Cortex of kidney (tissue), 1 donor: ENCODE measurements at places on chromosomes 4 and X.

- DNase-seq, result no peak
Observed at GRCh38 chrX:13936521-13937225, 93.0 kb downstream of the GEMIN8 start.

DNA sequence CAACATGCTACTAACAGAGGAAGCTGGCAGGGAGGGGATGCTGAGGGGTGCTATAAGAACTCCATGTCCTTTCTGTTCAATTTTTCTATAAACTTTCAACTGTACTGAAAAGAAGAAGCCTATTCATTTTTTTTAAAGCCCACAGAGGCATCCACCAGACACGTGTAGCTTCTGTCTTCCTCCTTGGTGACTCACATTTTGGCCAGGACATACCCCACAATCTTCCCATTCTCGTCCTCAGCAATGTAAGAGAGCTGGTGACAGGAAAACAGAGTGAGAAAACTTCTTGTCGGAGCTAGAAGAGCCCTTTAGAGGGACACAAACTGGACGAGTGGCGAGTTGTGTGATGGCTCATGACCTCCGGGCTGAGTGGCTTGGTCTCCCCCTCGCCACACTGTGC, 1.1 kb downstream of the NAA10 start:
- DNase-seq, result no peak

DNA sequence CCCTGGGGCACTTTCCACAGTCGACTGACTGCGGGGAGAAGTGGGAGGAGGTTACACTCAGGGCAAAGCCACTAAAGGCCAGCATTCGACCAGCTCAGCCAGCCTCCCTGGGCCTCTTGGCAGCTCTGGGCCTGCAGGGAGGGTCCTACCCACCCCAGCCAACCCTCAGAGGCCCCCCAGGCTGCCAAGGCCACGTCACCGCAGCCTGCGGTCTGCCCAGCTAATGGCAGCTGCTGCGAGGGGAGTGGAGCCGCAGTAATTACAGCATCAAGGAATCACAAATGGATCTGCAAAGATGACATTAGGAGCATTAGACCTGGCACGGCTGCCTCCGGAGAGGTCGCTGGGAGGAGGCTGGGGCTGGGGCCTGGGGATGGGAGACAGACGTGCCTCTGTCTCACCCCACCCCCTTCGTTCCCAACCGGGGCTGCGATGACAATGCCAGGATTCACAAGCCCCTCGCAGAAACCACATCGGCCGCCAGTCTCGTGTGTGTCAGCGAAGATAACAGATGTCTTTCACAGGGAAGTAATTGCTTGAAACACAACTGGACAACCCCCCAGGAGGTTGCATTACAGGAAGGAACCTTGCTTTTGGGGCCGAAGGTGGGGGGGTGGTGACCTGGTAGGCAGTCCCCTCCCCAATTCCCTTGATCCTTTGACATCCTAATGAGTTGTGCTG, 367.6 kb downstream of the BCOR start:
- DNase-seq, result no peak

- DNase-seq, result no peak
Observed at GRCh38 chr4:170420255-170420693, 330.5 kb upstream of the AADAT start.

DNA sequence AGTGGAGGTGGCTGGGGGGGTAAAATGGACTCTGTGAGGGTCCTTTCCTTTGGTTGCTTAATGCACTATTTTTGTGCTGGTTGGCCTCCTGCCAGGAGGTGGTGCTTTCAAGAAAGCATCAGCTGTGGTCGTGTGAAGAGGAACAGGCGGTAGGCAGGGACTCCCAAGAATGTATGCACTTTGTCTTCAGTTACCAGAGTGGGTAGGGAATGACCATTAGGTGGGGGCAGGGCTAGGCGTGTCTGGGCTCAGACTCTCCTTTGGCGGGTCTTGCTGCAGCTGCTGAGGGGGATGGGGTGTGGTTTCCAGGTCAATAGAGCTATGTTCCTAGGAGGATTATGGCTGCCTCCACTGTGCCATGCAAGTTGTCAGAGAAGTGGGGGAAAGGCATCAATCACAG, 509.0 kb downstream of the PCDH19 start:
- no peak for DNase-seq

GRCh38 chr4:122481766-122482405, 25.4 kb upstream of the IL2 start:
- no peak for DNase-seq

DNA sequence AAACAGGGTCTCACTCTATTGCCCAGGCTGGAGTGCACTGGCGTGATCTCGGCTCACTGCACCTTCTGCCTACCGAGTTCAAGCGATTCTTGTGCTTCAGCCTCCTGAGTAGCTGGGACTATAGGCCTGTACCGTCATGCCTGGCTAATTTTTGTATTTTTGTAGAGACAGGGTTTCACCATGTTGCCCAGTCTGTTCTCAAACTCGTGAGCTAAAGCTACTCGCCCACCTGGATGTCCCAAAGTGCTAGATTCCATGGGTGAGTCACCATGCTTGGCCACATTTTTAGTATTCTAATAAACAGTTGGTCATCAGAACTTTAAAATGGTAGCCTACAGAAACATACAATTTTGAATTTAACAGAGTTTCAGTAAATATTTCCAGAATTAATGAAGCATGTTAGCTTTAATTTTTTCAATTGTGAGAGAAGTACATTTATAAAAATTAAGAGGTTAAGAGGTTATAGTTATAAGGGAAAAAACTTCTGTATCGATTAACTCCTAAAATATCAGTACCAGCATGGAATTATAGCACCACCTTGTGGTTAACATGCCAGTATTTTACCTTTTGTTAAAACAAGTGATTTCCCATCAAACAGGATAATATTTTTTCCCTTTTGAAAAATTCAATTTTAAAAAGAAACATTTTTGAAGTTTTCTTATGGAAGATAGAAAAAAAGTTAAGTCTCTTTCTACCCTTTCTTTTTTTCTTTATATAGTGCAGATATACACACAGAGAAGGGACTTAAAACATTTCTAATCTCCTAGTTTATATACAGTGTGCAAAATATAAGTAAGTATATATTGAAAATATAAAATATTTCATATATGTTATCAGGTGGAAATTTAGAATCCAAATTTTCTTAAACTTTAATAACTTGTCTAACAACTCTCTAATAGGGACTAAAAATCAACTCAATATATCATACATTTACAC, 35.4 kb downstream of the CEP44 start:
- no peak for DNase-seq

- DNase-seq, result no peak
Observed at GRCh38 chr4:182901337-182901736, 15.8 kb downstream of the DCTD start.

DNA sequence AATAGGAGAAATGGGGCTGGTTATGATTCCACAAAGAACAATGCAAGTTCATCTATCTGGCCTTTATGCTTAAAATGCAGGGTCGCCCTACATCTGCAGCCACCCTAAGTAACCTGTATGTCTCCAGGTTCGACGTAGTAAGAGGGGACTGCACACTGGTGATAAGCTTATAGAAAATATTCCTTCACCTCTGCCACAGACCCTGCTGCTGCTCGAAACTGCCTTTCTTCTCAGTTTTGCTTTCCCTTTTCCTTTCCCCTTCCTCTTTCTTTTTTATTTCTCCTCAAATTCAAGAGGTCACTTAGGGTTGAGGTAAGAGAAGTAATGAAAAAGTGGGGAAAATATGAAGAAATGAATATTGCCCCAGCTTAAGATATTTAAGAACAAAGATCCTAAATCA, 123.5 kb downstream of the DCHS2 start:
- no peak for DNase-seq

DNA sequence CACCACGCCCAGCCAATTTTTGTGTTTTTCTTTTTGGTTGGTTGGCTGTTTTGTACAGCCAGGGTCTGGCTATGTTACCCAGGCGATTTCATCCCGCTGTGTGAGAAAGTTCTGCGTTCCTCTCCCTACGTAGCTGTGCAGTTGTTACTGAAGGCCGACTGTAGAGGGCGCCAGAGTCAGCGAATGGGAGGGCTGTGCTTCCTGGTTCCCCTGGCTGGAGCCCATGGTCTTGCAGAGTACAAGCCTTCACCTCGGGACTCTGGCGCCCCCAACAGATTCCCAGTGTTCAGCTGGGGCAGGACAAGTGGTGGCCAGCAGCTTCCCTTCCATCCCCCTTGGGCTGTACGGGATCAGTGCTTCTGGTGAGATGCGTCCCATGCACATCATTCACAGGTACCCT, 5.6 kb upstream of the CT45A1 start:
- no peak for DNase-seq

DNA sequence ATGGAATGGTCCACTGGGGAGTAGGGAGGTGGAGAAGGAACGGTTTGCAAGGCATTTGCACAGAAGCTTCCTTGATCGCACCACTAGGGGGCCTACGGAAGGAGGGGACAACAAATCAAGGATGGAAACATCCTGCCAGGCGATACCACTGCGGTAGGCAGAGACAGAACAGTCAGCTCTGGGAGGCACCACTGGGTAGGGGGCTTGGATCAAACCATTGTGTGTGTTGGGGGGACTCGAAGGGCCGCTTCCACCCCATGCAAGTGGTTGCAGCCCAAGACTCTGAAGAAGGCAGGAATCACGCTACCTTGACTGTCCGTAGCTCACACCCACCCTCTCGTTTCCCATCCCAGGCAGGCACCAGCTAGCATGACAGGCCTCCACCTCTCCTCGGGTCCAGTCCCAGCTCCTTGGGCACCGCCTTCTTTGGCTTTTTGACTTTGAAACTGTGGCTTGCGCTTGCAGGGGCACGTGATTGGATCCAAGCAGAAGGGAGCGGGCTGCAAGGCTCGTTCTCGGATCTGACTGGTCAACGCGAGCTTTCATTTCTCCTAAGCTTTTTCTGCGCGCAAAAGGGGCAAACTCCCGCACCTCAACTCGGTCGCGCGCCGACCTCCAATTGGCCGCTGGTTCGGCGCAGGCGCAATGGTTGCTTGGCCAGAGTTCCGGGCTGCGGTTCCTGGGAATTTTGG, 28.4 kb downstream of the GAGE1 start:
- DNase-seq, result no peak

- DNase-seq, result no peak
Observed at GRCh38 chr4:72383439-72383838, 185.6 kb downstream of the ADAMTS3 start.

DNA sequence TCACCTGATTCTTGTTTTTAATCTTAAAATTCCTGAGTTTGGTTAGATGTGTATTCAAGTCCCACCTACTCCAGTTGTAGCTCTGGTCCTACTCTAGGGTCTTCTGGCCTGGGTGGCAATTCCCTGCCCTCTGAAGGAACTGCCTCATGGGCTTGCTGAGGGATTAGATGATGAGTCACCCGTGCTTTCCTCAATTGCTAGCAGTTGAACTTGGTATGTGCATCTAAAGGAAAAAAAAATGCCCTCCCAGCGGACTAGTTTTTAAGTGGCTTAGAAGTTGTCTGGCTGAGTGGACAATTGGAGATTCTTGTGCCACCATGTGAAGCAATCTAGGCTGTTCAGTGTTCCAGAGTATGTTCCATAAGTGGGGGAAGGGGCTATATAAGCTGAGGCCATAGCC, 127.0 kb downstream of the CCNG2 start:
- no peak for DNase-seq

DNA sequence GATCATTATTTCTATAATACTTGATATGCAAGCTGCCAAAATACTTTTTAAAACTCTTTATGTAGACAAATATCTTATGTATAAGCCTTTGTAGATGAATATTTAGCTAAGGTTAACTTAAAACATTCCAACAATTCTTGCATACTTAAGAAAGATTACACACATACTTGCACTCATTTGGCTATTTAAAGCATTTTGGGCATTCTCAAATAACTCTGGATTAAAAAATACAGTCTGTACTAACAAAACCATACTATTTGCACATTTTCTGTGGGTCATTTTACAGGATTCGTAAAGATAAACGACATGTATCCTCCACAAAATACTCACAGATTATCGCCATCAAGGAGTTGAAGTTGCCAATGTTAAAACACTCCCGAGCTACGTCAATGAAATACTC, 26.5 kb downstream of the RASGEF1B start:
- no peak for DNase-seq

DNA sequence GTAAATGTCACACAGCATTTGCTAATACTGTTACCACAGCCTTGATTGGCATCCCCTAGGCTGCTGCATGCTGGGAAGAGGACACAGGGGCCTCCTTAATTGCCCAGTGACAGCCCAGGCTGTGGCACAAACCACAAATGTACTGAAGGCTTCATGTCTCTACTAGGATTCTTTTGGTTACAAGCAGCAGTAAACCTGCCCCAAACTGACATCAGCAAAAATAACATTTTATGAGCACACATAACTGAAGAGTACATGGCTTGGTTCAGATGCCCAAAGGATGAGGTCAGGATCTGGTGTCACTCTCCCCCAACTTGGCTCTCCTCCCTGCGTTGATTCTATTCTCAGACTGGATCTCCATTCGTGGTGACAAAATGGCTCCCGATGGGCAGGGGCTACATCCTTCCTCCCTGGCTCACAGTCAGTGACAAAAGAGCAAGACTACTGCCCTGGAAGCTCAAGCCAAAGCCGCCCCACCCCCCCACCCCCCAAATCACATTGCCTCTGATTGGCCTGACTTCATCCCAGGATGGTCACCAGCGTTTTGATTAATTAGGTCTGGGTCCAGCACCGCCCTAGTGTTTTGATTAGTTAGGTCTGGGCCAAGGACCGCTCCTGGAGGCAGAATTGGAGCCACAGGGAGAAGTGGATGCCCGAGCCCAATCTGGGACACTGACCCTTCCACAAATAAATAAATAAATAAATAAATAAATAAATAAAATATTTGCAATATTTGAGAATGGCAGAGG, 180.5 kb upstream of the RBPJ start:
- no peak for DNase-seq

- DNase-seq, result no peak
Observed at GRCh38 chr4:183100827-183101226, 1.8 kb downstream of the WWC2 start.

GRCh38 chr4:78138252-78138651, 81.1 kb downstream of the FRAS1 start:
- no peak for DNase-seq

DNA sequence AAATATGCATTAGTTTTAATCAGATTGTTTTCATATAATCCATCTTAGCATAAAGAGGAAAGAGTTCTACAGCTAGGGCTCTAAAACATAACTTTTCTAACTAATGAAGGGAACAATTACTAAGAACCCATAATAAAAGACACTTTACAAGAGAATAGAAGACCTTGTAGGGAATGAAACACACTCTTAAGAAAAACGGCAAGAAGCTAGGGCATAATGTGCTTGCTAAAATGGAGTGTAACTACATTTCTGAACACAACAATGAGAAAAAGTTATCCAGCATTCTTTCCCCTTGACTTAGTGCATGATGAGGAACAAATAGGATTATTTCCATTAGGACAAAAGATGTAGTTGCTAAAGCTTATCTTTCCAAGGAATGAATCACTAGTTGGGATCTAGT, 54.6 kb downstream of the ARHGAP6 start:
- no peak for DNase-seq
